Astrocyte of the hippocampus (primary cell): ENCODE measurements at places on chromosomes 16 and 17.
A peak's percentile ranks its signal among the peaks of the same experiment; 100 is the strongest.

GRCh38 chr16:59440502-59440901 lies 706.4 kb upstream of the GOT2 start:
- DNase-seq: no peak

- DNase-seq: peak; percentile 78
These were observed 9.3 kb downstream of the HEXIM2 start for GRCh38 chr17:45170931-45171337.

DNA sequence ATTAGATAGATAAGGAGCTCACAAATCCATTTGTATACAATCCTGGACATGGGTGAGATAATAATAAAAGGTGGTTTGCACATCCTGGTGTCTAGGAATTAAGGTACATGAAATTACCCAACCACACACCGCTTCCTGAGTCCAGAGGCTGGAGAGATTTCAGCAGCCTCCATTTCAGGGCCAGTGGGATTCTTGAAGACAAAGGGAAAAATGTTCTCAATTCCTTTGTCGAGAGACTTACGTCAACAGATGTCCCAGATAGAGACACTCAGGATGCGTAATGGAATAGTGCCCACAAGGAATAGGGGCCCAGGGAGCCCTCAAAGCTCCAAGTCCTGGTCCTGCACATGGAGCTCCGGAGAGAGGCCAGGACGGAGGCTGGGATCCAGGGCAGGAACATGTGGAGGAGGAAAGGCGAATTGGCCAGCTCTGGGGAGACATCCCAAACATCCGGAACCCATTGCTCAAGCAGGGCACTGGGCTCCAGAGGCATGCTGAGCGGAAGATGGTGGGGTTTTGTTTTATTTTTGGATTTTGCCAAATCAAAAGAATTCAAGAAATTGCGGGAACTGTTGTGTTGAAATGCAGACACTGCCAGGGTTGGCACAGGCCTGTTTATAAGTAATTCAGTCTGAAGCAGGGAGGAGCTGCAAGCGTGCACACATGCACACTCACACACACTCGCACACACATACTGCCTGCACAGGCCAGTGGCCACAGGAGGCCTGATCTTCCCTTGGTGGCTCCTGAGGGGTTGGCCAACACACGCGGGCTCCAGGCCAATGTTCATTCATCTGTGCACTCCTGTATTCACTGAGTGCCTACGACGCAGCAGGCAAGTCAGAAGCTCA lies 97.2 kb downstream of the NOG start:
- DNase-seq: peak; percentile 21

- no peak for DNase-seq
These were observed 180.8 kb downstream of the SPECC1 start for GRCh38 chr17:20189979-20190378.

DNA sequence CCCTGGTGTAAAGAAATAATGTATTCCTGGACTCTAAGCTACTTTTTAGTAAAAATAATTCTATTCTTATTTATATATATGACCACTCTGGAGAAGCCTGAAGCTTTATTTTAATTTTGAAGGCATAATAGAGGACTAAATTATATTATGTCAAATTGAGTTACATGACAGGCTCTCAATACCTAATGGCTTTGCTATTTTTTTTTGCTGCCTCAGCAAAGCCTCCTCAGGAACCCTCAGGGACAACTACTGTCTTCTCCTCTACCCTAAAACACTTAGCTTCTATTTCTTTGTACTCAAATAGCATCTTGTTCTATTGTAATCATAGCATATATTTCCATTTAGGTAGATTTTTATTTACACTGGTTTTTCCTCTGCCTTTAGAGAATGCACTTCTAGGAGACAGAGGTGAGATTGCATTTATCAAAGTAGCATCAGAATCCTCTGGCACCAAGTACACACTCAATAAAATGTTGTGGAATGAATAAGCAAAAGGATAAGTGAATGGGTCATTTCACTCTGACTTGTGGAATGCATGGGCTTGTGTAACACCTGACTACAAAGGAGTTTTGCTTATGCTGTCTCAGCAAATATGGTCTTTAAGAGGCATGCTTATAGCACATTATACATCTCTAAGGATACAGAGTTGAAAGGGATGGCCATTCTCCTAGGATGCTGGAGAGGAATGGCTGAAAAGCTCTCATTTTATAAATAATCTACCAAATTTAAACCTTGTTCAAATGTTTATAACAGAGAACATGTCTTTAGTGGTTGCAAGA lies 605.2 kb downstream of the KCNJ2 start:
- no peak for DNase-seq
